GM12865 (cell line): ENCODE measurements at places on chromosomes 2 and 18.

GRCh38 chr18:45227001-45227742 is 388.1 kb upstream of the SLC14A2 start:
- DNase-seq, result no peak

DNA sequence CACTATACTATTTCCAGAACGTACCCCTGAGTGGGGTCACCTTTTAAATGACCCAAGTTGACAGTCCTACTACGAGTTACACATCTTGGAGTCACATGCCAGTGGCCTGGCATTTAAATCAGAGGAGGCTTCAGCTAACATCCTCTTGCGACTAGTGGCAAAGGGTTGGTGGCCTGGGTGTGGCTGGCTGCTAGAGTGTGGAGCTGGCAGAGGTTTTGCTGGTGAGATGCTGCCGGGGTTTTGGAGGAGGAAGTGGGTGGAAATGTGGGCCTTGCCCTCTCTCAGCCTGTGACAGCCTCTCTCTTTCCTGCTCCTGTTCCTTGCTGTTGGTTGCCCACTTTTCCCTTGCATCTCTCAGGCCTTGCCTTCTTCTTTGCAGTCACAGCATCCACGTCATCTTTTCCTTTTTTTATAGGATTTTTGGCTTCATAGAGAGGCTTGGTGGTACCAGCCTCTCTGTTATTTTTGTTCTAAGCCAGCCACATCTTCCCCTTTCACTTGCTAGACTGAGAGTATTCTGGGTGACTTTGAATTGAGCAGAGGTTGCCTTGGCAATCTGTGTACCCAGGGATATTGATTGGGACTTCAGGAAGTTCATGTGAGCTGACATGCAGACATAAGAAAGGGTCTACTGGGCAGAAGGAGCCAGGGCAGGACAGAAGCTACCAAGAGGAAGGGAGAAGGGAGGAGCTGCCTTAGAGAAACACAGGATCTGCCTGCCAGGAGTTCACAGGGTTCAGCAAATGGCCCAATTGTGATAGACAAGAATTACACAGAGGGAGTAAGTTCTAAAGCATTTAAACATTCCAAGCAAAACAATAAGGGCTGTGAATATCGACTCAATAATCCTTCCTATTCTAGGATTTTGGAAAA is 55.4 kb downstream of the CDC42EP3 start:
- peak; percentile 59 for DNase-seq

GRCh38 chr2:169081551-169081950 is 12.2 kb downstream of the DHRS9 start:
- DNase-seq, result no peak

GRCh38 chr2:126952216-126952615 is 53.5 kb downstream of the TEX51 start:
- DNase-seq, result no peak

DNA sequence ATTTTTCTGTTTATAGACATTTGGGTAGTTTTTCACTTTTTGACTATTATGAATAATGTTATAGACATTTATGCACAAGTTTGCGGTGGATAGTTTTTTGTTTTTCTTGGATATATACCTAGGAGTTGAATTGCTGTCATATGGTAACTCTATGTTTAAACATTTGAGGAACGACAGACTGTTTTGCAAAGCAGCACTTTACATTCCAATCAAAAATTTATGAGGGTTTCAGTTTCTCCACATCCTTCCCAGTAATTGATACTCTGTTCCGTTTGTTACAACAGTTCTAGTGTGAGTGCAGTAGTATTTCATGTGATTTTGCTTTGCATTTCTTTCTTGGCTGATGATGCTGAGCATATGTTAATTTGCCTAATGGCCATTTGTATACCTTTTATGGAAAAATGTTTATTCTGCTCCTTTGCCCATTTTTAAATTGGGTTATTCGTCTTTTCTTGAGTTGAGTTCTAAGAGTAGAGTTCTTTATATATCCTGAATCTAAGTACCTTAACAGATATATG is 617.3 kb upstream of the LRATD1 start:
- no peak for DNase-seq

GRCh38 chr2:196076778-196077568 is 8.3 kb upstream of the DNAH7 start:
- DNase-seq, result peak; percentile 29

DNA sequence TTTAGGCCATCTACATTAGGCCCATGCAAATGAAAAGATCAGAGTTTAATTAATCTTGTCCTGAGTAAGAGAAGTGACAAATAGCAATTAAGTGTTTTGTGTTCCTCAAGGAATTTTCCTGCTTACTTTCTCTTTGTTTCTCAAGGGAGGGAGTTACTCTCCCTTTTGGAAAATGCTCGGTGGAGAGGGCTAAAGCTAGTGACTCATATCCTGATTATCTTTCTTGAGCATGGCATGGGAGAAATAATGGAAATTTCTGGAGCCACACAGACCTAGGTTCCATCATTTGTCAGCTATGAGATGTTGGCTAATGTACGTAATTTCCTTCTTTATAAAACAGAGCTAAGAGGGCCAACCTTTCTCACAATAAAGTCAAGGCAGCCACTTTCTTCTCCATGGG is 177.1 kb downstream of the ETAA1 start:
- DNase-seq, result no peak

DNA sequence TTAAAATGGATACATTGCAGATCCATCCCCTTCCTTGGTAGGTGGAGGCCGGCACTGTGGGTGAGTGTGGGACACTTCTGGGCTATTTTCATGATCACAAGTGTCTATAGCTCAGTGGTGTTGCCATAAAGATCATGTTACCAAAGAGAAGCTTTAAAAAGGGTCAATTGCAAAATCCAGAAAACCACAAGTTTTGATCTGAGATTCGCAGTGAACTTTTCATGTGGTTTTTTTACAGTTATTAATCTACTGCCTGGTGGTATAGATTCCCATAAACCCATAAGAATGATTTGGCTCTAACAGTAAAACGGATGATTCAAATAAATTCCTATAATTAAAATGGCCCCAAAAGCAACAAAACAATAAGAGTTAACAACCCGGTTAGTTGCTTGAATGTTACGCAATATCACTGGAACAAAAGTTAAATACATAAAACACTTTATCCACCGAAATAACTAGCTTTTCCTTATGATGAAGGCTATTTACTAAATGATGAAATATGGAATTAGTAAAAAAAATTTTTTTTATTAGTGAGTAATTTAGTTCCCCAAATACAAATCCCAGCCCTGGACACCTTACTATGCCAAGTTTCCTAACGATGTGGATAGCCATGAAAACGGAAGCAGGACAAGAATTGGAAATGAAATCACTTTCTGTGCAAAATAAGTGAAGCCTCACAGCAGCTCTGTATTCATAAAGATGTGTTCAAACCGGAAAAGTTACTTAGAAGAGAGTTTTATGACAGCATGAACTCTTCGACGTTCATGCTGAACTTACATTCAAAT is 95.6 kb upstream of the THOC1 start:
- DNase-seq, result no peak

GRCh38 chr2:44100351-44100750 is 68.3 kb upstream of the PPM1B start:
- DNase-seq, result peak; percentile 19

GRCh38 chr2:218077464-218078216 is 8.6 kb downstream of the RUFY4 start:
- no peak for DNase-seq

DNA sequence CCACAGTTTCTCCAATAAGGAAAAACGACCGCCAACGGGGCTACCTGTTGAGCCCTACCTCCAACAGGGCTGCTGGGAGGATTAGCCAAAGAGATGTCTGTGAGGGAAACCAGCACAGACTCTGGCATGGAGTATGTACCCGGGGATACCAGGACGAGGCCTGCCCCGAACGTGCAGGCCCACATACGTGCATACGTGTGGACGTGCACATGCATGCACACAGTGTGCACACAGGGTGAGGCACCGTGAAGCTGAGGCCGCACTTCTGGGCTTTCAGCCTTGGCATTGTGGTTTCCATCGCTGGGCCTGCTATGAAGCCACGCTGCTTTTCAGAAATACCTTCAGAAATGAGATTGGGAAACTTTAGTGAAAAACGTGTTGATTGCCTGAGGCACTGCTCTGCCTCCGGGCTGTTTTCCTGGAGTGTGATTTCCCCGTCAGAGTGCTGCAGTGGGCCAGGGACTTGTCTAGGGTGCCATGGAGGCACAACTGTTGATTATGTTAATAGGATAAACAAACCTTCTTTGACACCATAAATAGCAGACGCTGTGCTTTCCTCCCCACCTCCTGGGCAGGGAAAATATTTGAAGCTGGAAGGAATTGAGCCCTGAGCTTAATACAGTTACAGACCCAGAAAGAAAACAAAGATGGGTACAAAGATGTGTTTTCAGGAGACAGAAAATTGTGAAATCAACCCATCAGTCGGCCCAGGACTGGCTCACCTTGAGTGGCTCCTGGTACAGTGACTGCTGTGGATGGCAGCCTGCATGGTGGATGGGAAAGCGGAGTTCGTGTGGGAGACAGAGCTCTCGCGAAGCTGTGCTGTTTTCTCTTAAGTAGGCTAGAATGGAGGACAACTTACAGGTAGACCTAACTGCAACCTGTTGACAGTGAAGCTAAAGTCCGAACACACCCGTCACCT is 182.3 kb downstream of the FAM210A start:
- no peak for DNase-seq

- DNase-seq, result no peak
Measured at GRCh38 chr2:236960531-236960930, 125.2 kb upstream of the COPS8 start.

- DNase-seq, result no peak
Measured at GRCh38 chr2:71849111-71849510, 298.6 kb downstream of the CYP26B1 start.

DNA sequence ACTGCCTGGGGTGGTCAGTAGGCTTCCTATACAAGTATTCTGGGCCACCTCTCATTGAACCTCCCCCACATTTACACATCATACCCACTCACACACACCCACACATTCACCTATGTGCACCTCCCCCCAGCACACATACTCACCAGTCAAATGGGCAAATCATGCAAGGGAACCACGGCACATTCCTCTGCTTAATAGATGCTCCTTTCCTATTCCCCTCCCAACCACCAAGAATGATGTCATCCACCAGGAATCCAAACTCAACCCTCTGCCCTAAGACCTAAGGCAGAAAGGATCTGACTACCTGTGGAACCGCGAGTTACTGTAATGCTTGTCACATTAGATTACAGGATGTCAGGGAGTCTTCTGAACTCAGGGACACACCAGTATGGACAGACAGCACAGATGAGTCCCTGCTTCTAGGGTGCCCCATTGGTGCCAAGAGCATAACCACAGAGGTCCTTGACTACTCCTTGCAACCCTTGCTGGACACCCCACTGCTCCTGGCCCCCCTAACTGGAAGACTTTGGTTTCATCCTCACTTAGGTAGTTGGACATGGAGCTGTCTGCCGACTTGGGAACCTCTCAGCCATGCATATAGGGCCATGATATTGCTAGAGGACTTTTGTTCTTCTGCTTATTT is 21.5 kb upstream of the CAB39 start:
- DNase-seq, result no peak

DNA sequence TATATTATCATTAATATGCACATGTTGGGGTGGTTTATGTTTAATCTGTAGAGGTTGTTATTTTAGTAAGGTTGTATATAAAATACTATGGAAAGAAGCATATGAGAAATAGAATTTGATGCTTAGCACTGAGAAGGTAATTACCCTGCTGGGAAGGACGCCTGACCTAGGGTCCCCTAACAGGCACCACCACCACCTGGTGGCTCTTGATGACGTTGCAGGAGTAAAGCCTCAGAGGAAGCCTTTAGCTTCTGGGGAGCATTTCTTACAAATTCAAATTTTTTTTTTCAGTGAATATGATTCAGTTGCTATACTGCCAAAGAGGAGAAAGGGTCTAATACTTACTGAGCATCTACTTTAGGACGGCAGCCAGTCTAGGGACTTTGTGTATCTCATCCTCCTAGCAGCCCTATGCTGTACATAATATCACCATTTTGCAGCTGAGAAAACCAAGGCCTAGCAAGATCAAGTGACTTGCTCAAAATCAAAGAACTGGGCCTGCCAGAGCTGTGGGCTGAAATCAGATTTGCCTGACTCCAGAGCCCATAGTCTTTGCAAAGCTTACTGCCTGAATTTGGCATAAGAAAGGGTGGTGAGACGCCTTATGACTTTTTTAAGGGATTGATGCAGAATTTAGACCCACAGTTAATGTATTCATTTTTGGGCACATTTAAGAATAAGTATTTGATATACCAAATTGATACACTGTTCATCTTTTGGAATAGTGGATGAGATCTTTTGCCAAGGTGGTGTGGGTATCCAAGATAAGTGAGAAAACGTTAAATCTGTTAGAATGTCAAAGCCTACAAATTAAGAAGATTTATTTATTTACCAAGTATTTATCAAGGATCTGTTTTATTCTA is 78.8 kb upstream of the GAREM1 start:
- peak; percentile 53 for DNase-seq

- DNase-seq, result no peak
Measured at GRCh38 chr2:127485051-127485693, 41.1 kb downstream of the IWS1 start.

DNA sequence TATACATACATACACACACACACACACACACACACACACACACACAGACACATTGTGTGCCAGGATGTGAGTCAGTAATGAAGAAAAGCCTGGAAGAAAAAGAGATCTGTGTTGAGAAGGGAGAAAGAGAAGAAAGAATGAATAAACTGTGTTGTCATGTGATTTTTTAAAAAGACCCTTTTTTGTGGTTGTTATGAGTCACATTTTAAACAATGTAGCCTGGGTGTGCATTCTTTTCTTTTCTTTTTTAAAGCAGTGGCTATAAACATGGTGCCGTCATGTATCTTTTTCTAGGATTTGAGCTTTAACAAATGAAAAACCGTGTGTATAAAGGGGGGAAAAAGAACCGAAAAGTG is 87.2 kb downstream of the NRP2 start:
- DNase-seq, result no peak

GRCh38 chr2:44974064-44974715 is 32.7 kb downstream of the SIX3 start:
- peak; percentile 44 for DNase-seq

DNA sequence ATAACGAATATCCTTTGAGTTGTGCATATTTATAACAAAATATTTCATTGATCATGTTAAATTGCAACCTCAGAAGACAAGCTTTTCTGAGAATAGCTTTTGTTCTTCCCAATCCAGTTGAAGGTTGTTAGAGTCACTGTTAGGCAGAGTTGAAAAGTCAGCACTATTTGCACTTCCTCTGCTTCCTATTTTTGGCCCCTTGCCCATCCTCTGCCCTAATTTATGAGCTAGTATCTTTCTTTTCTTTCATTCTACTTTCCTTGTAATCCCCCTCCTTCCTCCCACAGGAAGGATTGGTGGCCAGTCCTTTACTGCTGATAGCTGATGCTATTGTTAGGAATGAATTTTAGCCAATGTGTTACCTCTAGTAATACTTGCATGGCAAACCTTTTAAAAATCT is 4.9 kb downstream of the RALB start:
- no peak for DNase-seq

DNA sequence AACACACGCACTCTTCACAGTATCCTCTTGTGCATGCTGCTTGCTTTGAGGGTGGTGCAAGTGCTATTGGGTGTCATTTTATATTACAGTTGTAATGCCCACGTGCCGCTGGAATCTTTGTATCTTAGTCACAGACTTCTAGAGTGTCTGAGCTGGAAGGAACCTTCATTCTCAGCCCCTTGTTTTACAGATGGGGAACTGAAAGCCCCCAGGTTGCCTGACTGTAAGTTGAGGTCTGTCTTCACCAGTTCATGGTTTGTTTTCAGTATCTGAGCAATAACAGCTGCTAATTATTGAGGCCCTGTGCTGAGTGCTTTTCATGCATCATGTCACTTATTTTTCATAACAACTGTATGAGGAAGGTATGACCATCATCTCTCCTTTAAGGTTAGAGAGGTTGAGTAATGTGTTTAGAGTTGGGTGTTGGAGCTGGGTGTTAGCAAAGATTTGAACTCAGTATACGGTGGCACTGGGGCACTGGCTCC is 77.0 kb downstream of the PRKCE start:
- peak; percentile 92 for DNase-seq
